ENCODE measurements at places on chromosomes 2 and 18. TPM values are rescaled to one million over a fixed set of nuclear protein-coding genes. Genes with fewer than 3 reads are reported as not detected.

RALB gene
- 22.4 TPM for total RNA-seq

KYNU gene
- total RNA-seq, result 48.3 TPM

ANKRD30B gene
- total RNA-seq, result 1.4 TPM

GALNT3 gene
- total RNA-seq, result not detected

GPR35 gene
- total RNA-seq, result 0.16 TPM

CHRNG gene
- not detected for total RNA-seq

MORN2 gene
- total RNA-seq, result 33.4 TPM

SNORC gene
- 1.1 TPM for total RNA-seq

NTSR2 gene
- total RNA-seq, result not detected

TP53I3 gene
- 36.7 TPM for total RNA-seq

POTEJ gene
- total RNA-seq, result 0.03 TPM

MFSD2B gene
- not detected for total RNA-seq

HOXD12 gene
- total RNA-seq, result 0.60 TPM

TCF4 gene
- 12.8 TPM for total RNA-seq

CCDC74B gene
- 21.1 TPM for total RNA-seq

TRIM43 gene
- 0.29 TPM for total RNA-seq

GREB1 gene
- total RNA-seq, result 0.53 TPM

THAP4 gene
- total RNA-seq, result 60.0 TPM

NBAS gene
- total RNA-seq, result 39.2 TPM

PTGR3 gene
- total RNA-seq, result 12.8 TPM

PRKAG3 gene
- not detected for total RNA-seq

CLIP4 gene
- 114 TPM for total RNA-seq

COLEC12 gene
- total RNA-seq, result 2.4 TPM

MBOAT2 gene
- 5.9 TPM for total RNA-seq

CYP26B1 gene
- 1.6 TPM for total RNA-seq

FIGN gene
- total RNA-seq, result 0.61 TPM

EIF2AK2 gene
- total RNA-seq, result 33.9 TPM

TLX2 gene
- total RNA-seq, result 2.8 TPM

TCF7L1 gene
- total RNA-seq, result not detected

HOXD8 gene
- total RNA-seq, result 5.3 TPM

STAMBP gene
- total RNA-seq, result 39.0 TPM

NR4A2 gene
- total RNA-seq, result 7.6 TPM

GAD1 gene
- 7.2 TPM for total RNA-seq

DSG4 gene
- not detected for total RNA-seq

TRAPPC8 gene
- total RNA-seq, result 14.9 TPM

Measured in A375 (cell line).